ENCODE measurements at places on chromosomes 12 and 14.
A peak's percentile ranks its signal among the peaks of the same experiment; 100 is the strongest.

DNA sequence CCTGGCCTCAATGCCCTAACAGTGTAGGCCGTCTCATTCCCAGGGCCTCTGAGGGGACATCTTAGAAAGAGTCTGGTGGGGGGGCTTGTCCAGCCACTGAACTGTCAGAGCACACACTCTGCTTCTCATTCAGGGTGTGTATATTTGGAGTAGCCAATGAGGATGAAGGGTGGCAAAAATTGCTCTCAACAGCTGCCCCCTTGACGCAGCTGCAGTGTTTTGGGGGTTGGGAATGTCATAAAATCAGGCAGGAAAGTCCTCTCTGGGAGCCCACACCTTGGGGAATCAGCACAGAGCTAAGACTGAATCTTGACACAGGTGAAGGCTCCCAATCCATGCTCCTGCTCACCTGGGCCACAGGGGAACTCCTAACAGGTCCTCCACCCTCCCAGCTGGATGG is 1.5 kb downstream of the RASAL1 start:
- no peak for DNase-seq

GRCh38 chr12:24960222-24960855 is 11.4 kb upstream of the BCAT1 start:
- peak; percentile 14 for DNase-seq

GRCh38 chr12:64840949-64841717 is 16.7 kb downstream of the TBC1D30 start:
- DNase-seq: no peak

GRCh38 chr12:25694072-25694471 is 141.0 kb upstream of the LMNTD1 start:
- DNase-seq: no peak

- DNase-seq: no peak
Measured at GRCh38 chr12:63302269-63302940, 151.4 kb upstream of the AVPR1A start.

DNA sequence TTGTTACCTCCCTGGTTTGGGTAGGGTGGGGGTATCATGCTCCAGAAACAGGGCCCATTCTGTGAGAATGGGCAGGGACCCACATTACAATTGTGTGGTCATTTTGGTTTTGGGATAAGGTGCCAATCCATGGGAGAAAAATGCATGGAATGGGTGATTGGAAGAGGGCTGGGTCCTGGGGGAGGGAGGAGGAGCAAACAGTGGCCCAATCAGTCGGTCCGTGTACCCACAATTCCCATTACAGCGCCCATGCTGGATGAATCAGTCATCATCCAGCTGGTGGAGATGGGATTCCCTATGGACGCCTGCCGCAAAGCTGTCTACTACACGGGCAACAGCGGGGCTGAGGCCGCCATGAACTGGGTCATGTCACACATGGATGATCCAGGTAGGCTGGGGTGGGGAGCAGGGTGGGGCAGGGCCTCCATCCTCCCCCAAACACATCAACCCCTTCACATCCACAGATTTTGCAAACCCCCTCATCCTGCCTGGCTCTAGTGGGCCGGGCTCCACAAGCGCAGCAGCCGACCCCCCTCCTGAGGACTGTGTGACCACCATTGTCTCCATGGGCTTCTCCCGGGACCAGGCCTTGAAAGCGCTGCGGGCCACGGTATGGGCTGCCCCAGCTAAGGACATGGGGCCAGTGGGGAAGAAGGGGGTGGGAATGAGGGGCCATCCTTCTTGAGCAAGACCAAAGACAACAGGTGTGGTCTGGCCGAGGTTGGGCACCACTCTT is 3.6 kb upstream of the TPI1 start:
- no peak for DNase-seq

- no peak for DNase-seq
Measured at GRCh38 chr12:114265036-114265435, 140.9 kb downstream of the TBX5 start.

DNA sequence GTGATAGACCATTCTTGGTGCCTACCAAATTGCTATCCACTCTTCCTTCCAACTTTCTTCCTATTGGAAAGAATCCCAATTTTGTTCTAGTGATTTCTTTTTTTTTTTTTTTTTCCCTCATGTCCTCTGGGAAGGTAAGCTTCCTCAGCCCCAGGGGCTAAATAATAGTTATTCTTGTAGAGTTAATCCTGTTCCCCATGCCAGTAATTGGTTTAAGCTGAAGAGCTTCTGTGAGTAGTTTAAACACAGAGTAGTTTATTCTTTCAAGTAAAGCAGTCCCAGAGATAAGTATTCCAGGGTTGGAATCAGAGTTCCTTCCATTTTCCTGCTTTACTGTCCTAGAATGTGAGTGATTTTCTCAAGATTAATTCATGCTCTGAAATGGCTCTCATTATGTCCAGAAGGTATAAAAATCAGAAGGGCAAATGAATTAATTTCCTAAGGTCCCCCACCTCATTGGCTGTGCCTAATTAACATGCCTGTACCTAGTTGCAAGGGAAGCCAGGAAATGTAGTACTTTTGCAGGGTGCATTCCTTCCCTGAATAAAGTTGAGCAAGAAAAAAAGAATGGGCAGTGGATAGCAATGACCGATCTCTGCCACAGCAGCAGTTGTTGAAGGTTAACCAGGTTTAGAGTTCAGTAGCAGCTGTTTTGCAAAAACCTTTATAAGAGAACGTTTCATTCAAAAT is 97.8 kb downstream of the PLEKHA5 start:
- DNase-seq: no peak

GRCh38 chr14:100147181-100147631 is 12.2 kb downstream of the DEGS2 start:
- DNase-seq: peak; percentile 35

GRCh38 chr14:31047503-31047902 is 21.3 kb upstream of the STRN3 start:
- DNase-seq: no peak

- no peak for DNase-seq
Measured at GRCh38 chr14:63383776-63384367, 65.1 kb upstream of the GPHB5 start.

- no peak for DNase-seq
Measured at GRCh38 chr14:59377491-59377890, 87.7 kb downstream of the GPR135 start.

DNA sequence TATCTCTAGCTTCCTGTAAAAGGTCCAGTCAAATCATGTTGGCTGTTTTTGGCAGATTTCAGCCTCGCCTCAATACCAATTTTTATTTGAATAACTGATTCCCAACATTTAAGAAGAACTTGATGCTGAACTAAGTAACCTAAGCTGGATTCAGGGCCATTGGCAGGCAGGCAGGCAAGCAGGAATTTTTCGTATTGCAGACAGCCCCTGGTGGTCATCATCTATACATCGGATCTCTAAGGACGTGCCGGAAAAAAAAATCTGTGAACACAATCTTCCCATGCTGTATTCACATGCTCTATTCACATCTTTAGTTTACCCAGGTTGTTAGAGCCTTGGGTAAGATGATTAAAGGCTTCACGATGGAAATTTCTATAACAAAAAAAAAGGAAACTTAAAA is 7.0 kb downstream of the VCPKMT start:
- DNase-seq: no peak

DNA sequence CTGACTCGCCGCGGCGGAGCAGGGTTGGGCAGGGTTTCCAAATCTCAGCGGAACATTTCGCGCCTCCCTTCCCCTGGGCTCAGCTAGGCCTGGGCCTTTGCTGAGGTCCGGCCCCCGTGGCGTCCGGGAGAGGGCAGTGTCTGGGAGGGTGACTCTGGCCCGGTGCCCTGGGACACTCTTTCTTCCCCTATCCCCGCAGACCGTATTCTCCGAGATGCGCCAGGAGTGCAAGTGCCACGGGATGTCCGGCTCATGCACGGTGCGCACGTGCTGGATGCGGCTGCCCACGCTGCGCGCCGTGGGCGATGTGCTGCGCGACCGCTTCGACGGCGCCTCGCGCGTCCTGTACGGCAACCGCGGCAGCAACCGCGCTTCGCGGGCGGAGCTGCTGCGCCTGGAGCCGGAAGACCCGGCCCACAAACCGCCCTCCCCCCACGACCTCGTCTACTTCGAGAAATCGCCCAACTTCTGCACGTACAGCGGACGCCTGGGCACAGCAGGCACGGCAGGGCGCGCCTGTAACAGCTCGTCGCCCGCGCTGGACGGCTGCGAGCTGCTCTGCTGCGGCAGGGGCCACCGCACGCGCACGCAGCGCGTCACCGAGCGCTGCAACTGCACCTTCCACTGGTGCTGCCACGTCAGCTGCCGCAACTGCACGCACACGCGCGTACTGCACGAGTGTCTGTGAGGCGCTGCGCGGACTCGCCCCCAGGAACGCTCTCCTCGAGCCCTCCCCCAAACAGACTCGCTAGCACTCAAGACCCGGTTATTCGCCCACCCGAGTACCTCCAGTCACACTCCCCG is 3.0 kb downstream of the WNT1 start:
- DNase-seq: no peak

DNA sequence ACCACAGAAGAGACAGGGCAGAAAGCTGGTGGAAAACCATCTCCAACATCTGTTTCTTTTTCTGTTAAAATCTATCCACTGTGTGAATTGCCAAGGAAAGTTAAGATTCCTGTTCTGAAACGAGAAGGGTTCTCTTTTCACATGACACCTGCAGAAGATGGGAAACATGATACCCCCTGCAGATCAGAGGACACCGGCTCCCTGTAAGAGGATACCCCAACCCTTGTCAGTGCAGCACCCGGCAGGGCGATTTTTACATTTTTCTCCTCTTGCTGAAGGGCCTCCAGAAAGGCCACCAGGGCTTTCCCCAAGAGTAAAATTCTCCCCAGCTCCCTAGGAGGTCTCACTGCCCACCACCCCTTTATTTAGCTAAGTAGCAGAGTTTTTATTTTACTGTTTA is 48.2 kb downstream of the DPF3 start:
- DNase-seq: no peak

GRCh38 chr12:122355706-122356105 is 66.8 kb downstream of the CLIP1 start:
- no peak for DNase-seq

Data from activated CD4-positive, alpha-beta T cell treated with anti-CD3 and anti-CD28 coated beads, Interleukin-2, amount 50 U/mL, for 4 hours (primary cell).